ENCODE measurements at places on chromosomes 5 and 9.

GRCh38 chr5:61330341-61330844 is 1.7 kb upstream of the ZSWIM6 start:
- peak; percentile 20 for DNase-seq

DNA sequence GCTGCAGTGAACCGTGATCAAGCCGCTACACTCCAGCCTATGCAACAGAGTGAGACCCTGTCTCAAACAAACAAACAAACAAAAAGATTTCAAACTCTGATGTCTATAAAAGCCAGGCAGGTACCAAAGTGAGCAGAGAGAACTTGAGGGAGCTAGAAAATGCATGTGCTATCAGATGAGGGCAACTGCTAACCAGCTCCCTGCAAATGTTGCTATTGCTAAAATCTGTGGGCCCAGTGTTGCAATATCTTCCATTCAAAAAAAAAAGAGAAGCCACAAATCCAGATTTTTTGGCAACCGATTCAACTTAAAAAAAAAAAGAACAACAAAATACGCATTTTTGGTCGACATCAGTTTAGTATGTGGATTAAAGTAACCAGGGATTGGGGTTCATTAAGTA is 5.5 kb downstream of the UBE2D2 start:
- DNase-seq, result no peak

- DNase-seq, result no peak
These were observed 19.3 kb upstream of the SLC6A3 start for GRCh38 chr5:1464511-1464910.

- no peak for DNase-seq
These were observed 82.1 kb downstream of the CYFIP2 start for GRCh38 chr5:157348049-157348400.

- DNase-seq, result no peak
These were observed 322.3 kb upstream of the EDIL3 start for GRCh38 chr5:84706678-84707641.

DNA sequence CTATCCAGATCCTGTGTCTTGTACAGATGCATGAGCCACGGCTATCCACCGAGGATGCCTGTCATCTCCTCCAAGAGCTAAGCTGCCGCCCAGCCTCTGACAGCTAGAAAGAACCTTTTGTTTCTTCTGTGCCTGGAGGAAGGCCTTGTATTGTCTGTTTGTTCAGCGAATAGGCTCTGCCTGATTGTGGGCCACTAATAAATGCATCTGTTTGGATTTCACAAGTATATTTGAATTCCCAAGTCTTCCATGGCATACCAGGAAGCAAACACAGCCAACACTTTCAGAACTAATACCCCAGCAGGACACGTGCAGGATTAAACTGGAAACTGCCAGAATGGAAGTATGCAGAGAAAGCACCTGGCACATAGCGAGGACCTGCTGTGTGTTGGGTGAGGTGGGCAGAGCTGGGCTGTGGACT is 92.7 kb upstream of the NEURL1B start:
- no peak for DNase-seq

GRCh38 chr5:136853971-136854370 is 488.6 kb upstream of the TRPC7 start:
- no peak for DNase-seq

DNA sequence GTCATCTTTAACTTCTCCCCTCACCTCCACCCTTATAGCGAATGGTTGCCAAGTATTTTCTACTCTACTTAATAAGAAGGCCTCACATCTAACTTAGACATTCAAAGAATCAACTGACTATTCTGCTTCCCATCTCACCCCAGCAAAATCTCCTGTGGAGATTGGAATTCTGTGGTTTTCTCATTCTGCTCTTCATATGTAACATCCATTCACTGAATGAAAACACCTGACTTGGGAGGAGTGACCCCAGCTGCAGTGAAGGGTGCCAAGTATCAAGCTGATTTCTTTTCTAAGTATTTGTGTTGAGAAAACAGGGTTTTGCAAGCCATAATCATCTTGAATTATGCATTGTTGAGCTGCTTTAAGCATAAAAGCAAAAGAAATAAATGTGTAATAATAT is 42.5 kb upstream of the TAF1L start:
- DNase-seq, result no peak

GRCh38 chr9:37032713-37033112 is 1.4 kb downstream of the PAX5 start:
- no peak for DNase-seq

- no peak for DNase-seq
These were observed 31.5 kb downstream of the CLINT1 start for GRCh38 chr5:157827423-157827822.

DNA sequence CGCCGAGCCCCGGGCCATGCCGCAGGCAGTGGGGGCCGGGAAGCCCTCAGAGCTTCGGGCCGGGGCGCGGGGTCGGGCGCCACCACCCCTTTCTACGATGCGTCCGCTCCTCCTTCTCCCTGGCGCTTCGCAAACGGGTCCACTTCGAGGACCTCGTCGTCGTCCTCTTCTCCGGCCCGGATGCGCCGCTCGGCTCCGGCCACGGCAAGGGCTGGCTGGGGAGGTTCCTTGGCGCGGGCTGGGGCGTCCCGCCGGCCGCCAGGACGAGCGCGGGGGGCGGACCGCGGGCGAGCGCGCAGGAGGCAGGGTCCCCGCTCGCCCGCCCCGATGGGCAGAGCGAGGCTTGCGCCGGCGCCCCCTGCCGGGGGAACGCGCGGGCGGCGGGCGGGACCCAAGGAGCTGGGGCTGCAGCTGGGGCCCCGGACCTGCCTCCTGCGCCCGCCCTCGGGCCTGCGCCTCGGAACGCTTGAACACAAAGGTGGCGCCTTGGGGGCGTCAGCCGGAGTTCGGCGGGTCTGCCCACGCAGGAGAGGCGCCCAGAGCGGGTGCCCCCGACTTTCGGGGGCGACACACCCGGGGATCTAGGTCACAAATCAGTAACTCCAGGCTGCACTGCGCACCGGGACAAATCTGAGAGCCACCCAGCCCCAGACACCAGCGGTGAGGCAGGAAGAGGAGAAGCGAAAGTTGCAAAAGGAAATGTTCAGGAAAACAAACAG is at the start of gene ROR2:
TSS of gene ROR2 (minus strand) at position 283 of the 719 bp plus-strand sequence.
- DNase-seq, result peak; percentile 72

- DNase-seq, result no peak
These were observed 230.1 kb downstream of the PBX3 start for GRCh38 chr9:125977223-125977622.

- DNase-seq, result no peak
These were observed 16.9 kb upstream of the FREM1 start for GRCh38 chr9:14926941-14927624.

GRCh38 chr9:130694205-130694604 is 625 bp downstream of the EXOSC2 start:
- DNase-seq, result peak; percentile 50

- DNase-seq, result no peak
These were observed 139.8 kb downstream of the SLIT3 start for GRCh38 chr5:169161022-169161680.

- no peak for DNase-seq
These were observed 40.8 kb upstream of the ROPN1L start for GRCh38 chr5:10400831-10401230.

- DNase-seq, result no peak
These were observed 73.6 kb downstream of the FBXL7 start for GRCh38 chr5:15573590-15573989.

- no peak for DNase-seq
These were observed 227.1 kb downstream of the ARHGEF28 start for GRCh38 chr5:73853091-73853490.

DNA sequence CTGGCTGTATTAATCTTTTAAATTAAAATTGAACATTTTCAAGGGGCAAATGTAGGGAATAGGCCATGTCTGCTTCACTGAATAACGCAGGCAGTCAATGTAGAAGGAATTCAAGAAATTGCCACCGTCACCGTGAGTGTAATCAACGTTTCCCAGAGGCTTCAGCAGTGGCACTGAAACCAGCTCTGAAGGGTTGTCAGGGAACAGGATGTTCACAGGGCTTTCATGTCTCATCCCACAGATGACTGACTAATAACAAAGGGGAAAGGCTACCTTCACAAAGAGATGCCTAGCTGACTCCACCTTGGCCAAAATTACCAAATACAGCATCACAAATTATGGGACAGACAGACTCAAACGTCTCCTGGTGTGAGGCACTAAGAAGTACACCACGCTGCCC is 70.4 kb upstream of the SIMC1 start:
- DNase-seq, result no peak

DNA sequence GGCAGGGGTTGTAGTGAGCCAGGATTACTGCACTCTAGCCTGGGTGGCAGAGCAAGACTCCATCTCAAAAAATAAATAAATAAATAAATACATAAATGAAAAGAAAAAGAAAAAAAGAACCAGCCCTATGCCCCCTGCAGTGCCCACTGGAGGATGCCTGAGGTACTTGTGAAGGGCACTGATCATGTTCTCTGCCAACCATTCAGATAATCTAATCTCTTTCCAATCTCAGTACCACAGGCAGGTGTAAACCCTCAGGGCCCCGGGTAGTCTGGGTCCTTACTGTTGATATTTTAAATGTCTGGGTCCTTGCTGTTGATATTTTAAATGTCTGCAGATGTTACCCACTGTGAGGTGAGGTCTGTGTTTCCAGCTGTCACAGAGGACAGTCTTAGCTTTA is 321.8 kb upstream of the ADCY2 start:
- DNase-seq, result no peak

GRCh38 chr5:64458948-64459347 is 46.9 kb upstream of the RGS7BP start:
- no peak for DNase-seq

GRCh38 chr9:129906298-129906697 is 71.0 kb downstream of the USP20 start:
- no peak for DNase-seq

GRCh38 chr5:173297813-173298212 is 30.4 kb downstream of the STC2 start:
- no peak for DNase-seq

- no peak for DNase-seq
These were observed 57.8 kb downstream of the RORB start for GRCh38 chr9:74554751-74555419.

DNA sequence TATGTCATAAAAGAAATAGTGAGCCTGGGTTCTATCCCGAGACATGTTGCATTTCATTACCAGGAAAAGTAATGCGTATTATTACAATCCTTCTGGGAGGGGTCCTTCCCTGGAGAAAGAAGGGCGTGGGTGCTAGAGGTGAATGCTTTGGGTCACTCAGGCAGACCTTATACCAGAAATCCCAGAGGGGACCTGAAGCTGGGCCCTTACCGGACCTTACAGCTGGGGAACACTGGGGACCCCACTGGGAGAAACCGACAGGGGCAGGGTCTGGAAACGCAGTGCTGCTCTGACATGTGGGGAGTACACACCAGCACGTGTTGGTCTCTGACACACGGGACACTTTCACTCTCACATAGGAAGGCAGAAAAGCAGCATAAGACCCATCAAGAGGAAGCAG is 71.3 kb downstream of the LMNB1 start:
- no peak for DNase-seq

DNA sequence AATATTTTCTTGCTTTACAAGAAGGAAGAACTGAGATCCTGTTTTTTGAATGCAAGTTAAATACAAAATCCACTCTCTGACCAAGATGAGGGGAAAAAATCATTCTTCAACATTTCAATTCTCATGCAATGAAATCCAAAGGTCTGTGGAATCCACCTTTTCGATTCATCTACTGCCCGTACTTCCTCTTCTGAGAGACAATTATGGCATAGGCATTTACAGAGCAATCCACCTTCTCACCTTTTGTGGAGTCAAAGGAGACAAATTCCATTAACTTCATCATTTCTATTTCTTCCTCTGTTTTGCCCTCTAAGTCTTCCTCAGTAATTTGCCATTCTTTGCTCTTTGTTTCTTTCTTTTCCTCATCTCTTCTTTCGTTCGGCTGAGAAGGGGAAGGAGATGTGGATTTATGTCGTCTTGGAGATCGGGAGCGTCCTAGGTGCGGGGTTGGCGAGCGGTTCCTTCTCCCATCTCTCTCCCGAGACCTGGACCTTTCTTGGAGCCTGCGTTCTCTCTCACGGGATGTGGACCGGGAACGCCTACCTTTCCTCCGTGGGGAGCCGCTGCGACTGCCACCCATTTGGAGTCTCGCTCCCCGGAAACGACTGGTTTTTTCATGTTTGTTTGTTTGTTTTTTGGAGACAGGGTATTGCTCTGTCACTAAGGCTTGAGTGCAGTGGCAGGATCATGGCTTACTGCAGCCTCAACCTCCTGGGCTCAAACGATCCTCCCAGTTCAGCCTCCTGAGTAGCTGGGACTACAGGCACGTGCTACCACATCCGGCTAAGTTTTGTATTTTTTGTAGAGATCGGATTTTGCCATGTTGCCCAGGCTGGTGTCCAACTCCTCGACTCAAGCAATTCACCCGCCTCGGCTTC is 24.3 kb upstream of the AFF4 start:
- DNase-seq, result no peak

- no peak for DNase-seq
These were observed 19.3 kb downstream of the KCNIP1 start for GRCh38 chr5:170523142-170523551.

DNA sequence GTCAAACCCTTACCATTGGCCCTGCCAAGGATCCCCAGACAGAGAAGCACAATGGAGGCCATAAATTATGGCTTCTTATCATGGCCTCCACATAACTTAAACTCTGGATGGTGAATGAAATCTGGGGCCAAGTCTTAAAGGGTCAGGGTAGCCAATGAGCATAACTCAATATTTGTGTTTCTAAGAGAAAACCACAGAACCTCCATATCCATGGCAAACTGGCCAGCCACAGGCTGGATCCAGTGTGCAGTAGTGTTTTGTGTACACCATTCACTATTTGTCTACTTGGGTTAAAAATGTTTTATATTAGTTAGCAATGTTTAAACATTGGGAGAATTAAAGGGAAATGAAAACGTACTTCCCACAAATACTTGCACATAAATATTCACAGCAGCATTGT is 60.8 kb downstream of the CDO1 start:
- no peak for DNase-seq

DNA sequence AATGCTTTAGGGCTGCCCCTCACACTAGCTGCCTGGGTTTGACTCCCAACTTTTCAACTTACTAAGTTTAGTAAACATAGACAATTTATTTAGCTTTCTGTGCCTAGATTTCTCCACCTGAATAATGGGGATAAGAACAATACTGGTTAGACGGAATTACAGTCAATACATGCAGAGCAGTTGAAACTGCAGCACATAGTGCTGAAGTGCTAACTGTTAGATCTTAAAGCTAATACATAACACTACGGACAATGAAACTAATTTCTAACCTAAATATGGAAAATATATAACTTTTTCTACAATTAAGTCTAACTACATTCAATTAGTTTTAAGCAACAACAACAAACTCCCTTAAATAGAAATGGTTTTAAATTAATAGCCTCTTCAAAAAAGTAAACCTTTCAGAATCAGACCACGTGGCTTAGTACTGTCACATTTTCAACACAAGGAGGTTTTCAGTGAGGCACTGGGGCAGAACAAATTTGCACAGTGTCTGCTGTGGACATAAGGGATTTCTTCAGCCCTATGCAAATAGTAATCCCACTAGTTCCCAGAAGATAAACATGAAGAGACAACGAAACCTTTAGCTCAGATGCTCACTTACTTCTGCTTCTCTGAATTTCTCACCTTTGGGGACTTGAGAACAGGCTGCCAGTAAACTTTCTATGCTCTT is 293.4 kb downstream of the EDIL3 start:
- DNase-seq, result no peak

- DNase-seq, result no peak
These were observed 436.1 kb upstream of the ADAMTS16 start for GRCh38 chr5:4703931-4704458.

- no peak for DNase-seq
These were observed 648.1 kb downstream of the ACTL7B start for GRCh38 chr9:108207561-108208165.

GRCh38 chr9:18976709-18977531 is 56.1 kb downstream of the SAXO1 start:
- DNase-seq, result peak; percentile 5
